Activated naive CD4-positive, alpha-beta T cell treated with anti-CD3 and anti-CD28 coated beads, Interleukin-2, amount 10 ng/mL, durations not matched to agents 7 days and 5 days (primary cell): ENCODE measurements at places on chromosomes 2 and 18.

DNA sequence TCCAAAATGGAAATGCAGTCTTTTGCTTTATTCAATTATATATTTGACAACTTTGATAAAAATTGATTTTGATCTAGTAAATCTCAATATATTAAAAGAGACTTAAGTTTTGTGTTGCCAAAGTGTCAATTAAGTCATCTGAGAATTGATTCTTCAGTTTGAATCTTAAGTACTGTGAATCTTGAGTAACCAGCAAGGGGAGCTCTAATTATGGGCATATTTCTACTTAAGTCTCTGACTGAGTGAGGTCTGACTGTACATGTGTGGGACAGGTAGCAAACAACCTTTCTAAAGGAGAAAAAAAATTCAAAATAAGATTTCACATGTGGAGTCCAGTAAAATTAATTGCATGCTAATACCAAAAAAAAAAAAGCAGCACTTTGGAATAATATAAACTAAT lies 503.7 kb upstream of the SLC8A1 start:
- H3K4me3 ChIP-seq: no peak overlapping the region
- no peak for DNase-seq
- no peaks in the 10 kb centered on the region for H3K36me3 ChIP-seq
- no peaks in the 10 kb centered on the region for H3K27me3 ChIP-seq
- H3K4me1 ChIP-seq: no peaks in the 10 kb centered on the region

GRCh38 chr2:218218268-218219185 lies 1.5 kb downstream of the ARPC2 start:
- H3K36me3 ChIP-seq: peaks cover 56% of the 10 kb centered on the region
- peak; percentile 56 for DNase-seq
- peak overlapping the region; percentile 99 for H3K4me3 ChIP-seq
- peaks cover 5% of the 10 kb centered on the region for H3K27me3 ChIP-seq
- peak overlapping the region; percentile 90 for H3K27ac ChIP-seq

DNA sequence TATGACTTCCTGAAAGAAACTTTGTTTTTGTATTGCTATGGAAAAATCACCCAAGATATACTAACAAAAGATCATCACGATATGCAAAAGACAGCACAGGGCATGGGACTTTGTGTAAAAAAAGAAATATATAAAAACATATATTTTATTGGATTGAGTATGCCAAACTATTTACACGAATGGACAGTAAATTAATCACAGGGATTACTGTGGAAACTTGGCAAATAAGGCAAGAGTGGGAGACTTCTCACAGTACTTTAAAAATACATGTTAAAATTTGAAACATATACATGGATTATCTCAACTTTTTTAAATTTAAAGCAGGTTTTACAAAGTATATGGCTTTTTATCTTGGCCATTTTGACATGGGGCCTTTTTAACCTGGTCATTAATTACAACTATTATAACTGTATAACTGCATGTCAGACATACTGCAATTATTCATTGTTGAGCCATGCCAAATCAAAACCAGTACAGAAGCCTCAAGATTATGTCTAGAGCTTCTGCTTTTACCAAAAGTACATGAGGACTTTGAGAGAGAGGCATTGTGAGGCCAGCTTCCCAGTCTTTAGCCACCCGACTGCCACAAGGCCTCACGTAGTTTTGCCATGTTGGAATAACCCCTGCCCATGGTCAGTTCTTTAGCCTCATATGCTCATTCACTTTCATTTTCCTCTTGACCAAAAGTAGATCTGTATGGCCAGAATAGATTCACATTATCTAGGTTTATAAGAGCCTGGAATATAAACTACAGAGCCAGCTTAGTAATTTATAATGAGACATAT lies 419.8 kb downstream of the SETBP1 start:
- H3K27me3 ChIP-seq: no peaks in the 10 kb centered on the region
- no peaks in the 10 kb centered on the region for H3K36me3 ChIP-seq
- no peak overlapping the region for H3K4me3 ChIP-seq

DNA sequence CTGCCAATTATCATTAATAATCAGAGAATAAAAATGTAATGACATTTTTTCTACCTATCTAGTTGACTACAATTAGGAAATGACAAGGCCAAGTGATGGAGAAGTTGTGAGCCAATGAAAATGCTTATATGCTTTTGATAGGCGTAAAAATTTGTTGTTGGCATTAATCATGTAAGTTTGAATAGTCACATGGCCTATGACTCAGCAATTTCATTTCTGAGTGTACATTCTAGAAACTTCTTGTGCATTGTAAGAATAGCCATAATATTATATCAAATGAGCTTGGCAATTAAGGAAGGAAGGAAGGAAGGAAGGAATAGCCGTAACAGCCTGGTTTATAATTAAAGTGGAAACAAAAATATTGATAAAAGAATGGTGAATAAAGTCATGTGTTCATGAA lies 179.9 kb downstream of the PTH2R start:
- no peaks in the 10 kb centered on the region for H3K27me3 ChIP-seq
- no peaks in the 10 kb centered on the region for H3K36me3 ChIP-seq
- H3K4me3 ChIP-seq: no peak overlapping the region
- H3K4me1 ChIP-seq: no peaks in the 10 kb centered on the region
- no peak overlapping the region for H3K27ac ChIP-seq

GRCh38 chr2:212610872-212611425 lies 72.3 kb upstream of the ERBB4 start:
- no peak overlapping the region for H3K27ac ChIP-seq
- H3K27me3 ChIP-seq: no peaks in the 10 kb centered on the region
- no peak for DNase-seq
- H3K4me1 ChIP-seq: no peaks in the 10 kb centered on the region
- no peak overlapping the region for H3K4me3 ChIP-seq

DNA sequence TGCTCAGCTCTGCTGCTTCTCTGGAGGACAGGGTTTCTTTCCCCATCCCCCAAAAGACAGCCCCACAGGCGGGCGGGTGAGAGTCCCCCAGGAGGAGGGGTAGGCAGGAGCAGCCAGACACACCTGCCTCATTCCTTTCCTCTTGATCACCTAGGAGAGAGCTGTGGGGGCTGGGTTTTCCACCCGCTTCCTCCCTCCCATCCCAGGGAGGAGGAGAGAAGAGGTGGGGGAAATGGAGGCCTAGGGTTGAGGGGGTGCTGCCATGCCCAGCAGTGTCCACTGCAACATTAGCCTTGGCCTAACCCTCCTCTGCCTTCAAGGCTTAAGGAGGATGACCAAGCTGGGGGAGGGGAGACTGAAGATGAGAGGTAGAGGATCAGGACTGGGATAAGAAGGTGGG lies 14.7 kb downstream of the WNT10A start:
- H3K27me3 ChIP-seq: peaks cover 96% of the 10 kb centered on the region
- no peak overlapping the region for H3K4me3 ChIP-seq
- DNase-seq: no peak
- H3K27ac ChIP-seq: no peak overlapping the region
- peaks cover 48% of the 10 kb centered on the region for H3K4me1 ChIP-seq

DNA sequence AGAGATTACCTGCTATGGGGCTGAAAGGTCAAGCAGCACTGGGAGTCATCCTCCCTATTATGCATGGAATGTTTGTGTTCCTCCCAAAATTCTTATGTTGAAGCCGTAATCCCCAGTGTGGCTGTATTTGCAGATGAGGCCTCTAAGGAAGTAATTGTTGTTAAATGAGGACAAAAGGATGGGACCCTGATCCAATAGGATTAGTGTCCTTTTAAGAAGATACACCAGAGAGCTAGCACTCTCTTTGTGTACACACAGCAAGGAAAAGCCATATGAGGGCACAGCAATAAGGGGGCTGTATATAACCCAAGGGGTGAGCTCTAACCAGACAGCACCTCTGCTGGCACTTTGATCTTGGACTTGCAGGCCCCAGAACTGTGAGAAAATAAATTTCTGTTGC lies 18.3 kb downstream of the STAM2 start:
- H3K4me3 ChIP-seq: no peak overlapping the region
- no peak for DNase-seq
- H3K4me1 ChIP-seq: peaks cover 3% of the 10 kb centered on the region
- H3K36me3 ChIP-seq: peaks cover 20% of the 10 kb centered on the region
- H3K27me3 ChIP-seq: no peaks in the 10 kb centered on the region
- no peak overlapping the region for H3K27ac ChIP-seq

DNA sequence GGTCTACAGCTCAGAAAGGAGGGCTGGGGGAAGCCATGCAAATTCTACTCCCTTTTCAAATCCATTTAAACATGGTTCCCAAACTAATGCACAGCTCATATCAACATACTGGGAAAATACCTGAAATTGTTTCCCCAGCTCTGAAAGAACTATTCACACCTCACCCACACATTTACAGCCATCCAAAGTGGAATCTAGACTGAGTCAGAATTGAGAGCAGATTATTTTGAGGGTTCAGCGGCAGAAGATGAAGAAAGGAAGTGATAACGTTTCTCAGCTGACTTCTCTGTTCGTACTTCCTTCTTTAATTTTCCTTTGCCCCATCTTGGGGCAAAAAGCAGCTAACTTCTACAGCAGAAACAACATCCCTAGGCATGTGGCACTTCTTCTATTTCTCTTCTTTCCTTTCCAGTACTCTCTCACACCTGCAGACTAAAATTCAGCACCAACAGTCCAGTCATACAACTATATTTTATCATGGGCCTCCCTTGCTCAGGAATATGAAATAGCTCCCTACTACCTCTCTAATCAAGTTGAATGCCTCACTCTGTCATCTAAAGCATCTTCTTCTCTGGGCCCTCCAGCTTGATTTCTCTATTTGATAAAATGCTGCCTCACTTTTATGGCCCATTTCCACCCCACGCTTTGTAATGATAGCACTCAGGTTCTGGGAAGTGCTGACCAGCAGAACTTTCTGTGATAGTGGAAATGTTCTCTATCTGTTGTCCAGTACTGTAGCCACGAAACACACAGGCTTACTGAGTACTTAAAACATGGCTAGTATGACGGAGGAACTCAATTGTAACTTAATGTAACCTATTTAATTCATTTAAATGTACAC lies 35.9 kb downstream of the ARHGAP25 start:
- H3K27me3 ChIP-seq: no peaks in the 10 kb centered on the region
- H3K36me3 ChIP-seq: peaks cover 64% of the 10 kb centered on the region
- peaks cover 100% of the 10 kb centered on the region for H3K4me1 ChIP-seq

DNA sequence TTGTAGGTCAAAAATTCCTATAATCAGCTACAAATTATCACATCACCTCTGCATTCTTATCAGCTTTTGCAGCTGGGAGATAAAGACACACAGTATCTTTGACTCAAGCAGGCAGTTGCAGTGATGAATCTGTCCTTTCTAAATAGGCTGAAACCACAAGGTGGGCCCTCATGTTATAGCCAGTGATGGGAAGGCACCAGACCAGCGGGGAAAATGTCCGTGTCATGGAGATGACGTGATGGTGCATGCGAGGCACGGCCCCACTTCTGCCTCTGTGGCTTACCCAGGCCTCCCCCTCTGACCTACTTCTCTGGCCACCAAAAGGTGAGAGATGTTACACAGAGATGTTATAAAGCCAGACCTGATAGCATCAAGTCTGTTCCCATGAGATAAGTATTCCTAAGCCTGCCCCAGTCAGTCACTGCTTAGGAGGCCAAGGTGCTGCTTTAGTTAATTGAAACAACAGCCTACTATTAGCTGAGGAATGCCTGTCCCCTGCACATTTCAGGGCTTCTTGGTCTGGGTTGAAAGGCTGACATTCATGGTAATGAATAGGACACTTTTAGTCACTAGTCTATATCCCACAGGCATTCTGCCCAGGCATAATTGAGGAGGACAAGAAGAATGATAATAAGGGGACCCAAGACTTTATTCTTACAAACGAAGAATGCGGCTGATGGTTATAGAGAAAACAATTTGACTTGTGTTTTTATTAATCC lies 327.9 kb downstream of the LPIN1 start:
- no peaks in the 10 kb centered on the region for H3K4me1 ChIP-seq
- H3K27me3 ChIP-seq: peaks cover 9% of the 10 kb centered on the region
- no peaks in the 10 kb centered on the region for H3K36me3 ChIP-seq
- H3K27ac ChIP-seq: no peak overlapping the region

GRCh38 chr18:6682437-6683111 lies 46.9 kb upstream of the ARHGAP28 start:
- DNase-seq: no peak
- H3K4me3 ChIP-seq: no peak overlapping the region
- H3K4me1 ChIP-seq: no peaks in the 10 kb centered on the region
- H3K27me3 ChIP-seq: no peaks in the 10 kb centered on the region
- no peak overlapping the region for H3K27ac ChIP-seq
- H3K36me3 ChIP-seq: no peaks in the 10 kb centered on the region

DNA sequence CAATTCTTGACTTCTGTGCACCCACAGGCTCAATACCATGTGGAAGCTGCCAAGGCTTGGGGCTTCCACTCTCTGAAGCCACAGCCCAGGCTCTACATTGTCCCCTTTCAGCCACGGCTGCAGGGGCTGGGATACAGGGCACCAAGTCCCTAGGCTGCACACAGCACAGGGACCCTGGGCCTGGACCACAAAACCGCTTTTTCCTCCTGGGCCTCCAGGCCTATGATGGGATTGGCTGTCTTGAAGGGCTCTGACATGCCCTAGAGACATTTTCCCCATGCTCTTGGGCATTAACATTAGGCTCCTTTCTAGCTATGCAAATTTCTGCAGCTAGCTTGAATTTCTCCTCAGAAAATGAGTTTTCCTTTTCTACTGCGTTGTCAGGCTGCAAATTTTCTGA lies 29.7 kb downstream of the NUP35 start:
- H3K27me3 ChIP-seq: no peaks in the 10 kb centered on the region
- H3K36me3 ChIP-seq: peaks cover 38% of the 10 kb centered on the region
- H3K4me3 ChIP-seq: no peak overlapping the region
- H3K27ac ChIP-seq: no peak overlapping the region
- no peak for DNase-seq
- no peaks in the 10 kb centered on the region for H3K4me1 ChIP-seq

- H3K27ac ChIP-seq: no peak overlapping the region
- H3K4me3 ChIP-seq: no peak overlapping the region
- no peaks in the 10 kb centered on the region for H3K36me3 ChIP-seq
- H3K4me1 ChIP-seq: no peaks in the 10 kb centered on the region
Measured at GRCh38 chr18:78579854-78580577, 399.6 kb upstream of the SALL3 start.

- H3K27me3 ChIP-seq: peaks cover 8% of the 10 kb centered on the region
- H3K27ac ChIP-seq: no peak overlapping the region
- no peaks in the 10 kb centered on the region for H3K4me1 ChIP-seq
- no peak for DNase-seq
Measured at GRCh38 chr2:160022162-160022561, 40.3 kb downstream of the PLA2R1 start.

- H3K4me3 ChIP-seq: no peak overlapping the region
- DNase-seq: no peak
- peaks cover 27% of the 10 kb centered on the region for H3K27me3 ChIP-seq
- H3K27ac ChIP-seq: no peak overlapping the region
Measured at GRCh38 chr2:64391424-64391823, 62.5 kb upstream of the LGALSL start.

DNA sequence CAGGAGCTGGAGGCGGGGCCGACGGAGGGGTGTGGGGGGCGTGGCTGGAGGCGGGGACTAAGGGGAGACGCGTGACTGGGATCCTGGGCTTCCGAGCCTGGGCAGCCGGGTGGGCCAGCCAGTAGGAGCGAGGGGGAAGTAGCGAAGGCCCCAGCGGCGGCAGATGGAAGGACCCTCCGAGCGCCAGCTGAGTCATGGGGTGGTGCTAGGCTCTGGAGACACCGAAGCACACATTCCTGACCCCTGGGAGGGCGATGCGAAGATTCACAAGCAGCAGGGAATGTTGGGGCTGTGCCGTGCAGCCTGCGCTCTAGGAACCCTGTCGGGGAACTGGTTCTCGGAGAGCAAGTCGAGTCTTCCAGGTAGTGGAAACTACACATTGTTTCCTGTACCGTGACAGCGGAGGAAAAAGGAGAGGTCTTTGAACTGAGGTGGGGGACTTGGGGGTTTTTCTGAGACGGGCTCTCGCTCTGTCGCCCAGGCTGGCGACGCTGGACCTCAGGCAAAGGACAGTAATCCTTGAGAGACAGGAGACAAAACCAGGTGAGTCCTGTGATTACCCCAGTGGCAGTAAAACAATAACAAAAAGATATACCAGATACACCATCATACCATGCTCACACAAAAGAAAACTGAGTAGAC lies 650 bp upstream of the AFG3L2 start:
- H3K4me1 ChIP-seq: peaks cover 47% of the 10 kb centered on the region
- peak overlapping the region; percentile 83 for H3K27ac ChIP-seq
- H3K4me3 ChIP-seq: peak overlapping the region; percentile 82
- peaks cover 16% of the 10 kb centered on the region for H3K27me3 ChIP-seq
- DNase-seq: no peak
- peaks cover 18% of the 10 kb centered on the region for H3K36me3 ChIP-seq
